ENCODE measurements at places on chromosomes 3 and 15. TPM values are rescaled to one million over a fixed set of nuclear protein-coding genes. Genes with fewer than 3 reads are reported as not detected.

Gene LRRC57
- total RNA-seq: 12.6 TPM

Gene CELSR3
- 4.5 TPM for total RNA-seq

Gene SPINK8
- not detected for total RNA-seq

Gene LRRC34
- not detected for total RNA-seq

Gene SPCS1
- 167 TPM for total RNA-seq

Gene POLQ
- 6.3 TPM for total RNA-seq

Gene HES1
- total RNA-seq: 11.4 TPM

Gene TGM4
- total RNA-seq: 0.03 TPM

Gene ZNF502
- 1.3 TPM for total RNA-seq

Gene CLDN18
- not detected for total RNA-seq

Gene MUSTN1
- not detected for total RNA-seq

Gene IRAK2
- total RNA-seq: 26.4 TPM

Gene ZDHHC23
- 4.4 TPM for total RNA-seq

Gene CEP19
- 2.9 TPM for total RNA-seq

Gene MEIS2
- total RNA-seq: 8.7 TPM

Gene CEMIP
- total RNA-seq: 1.5 TPM

Gene ARPIN
- 11.8 TPM for total RNA-seq

Gene ATP13A5
- not detected for total RNA-seq

Gene TAGLN3
- not detected for total RNA-seq
